ENCODE measurements at places on chromosomes 5 and 9.
A peak's percentile ranks its signal among the peaks of the same experiment; 100 is the strongest.

- peak; percentile 96 for DNase-seq
These were observed 40.6 kb upstream of the MAP1B start for GRCh38 chr5:72066705-72067107.

DNA sequence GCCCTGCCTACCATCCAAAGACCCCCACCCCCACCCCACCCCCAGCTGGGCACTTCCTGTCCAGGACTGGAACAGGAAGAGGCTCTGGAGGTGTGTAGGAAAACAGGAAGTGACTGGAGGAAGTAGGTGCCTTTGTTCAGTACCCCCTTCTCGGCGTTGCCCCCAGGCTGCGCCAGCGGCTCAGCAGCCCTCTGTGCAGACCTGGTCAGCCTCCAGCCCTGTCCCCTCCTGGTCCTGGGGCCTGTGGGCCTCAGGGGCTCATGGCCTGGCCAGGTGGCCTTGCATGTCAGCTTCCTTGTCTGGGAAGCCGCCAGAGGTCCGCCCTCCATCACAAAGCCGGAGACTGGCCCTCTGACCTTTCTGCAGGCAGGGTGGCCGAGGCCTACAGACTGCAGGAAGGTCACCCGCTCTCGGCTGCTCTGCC lies 26.0 kb downstream of the FLT4 start:
- no peak for DNase-seq

- no peak for DNase-seq
These were observed 30.8 kb downstream of the DAB2IP start for GRCh38 chr9:121682201-121682600.

DNA sequence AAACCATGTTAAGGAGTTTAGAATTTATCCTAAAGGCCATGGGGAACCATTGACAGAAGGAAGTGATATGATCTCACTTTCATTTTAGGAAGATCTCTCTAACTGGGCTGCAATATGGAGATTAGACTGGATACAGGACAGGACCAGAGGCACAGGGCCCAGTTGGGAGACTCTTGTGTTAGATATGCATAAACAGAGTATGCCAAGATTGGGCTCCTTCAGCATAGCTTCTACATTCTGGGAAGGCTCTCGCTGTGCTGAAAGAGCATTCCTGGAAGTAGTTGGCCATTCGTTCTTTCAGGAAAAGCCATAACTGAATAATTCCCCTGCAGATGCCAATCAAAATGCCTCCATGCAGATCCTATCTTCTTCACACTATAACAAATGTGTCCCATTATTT lies 204.5 kb downstream of the CWC27 start:
- no peak for DNase-seq

- no peak for DNase-seq
These were observed 20.7 kb downstream of the TCF7 start for GRCh38 chr5:134135091-134135655.

GRCh38 chr5:90739567-90739966 lies 181.0 kb downstream of the ADGRV1 start:
- no peak for DNase-seq

DNA sequence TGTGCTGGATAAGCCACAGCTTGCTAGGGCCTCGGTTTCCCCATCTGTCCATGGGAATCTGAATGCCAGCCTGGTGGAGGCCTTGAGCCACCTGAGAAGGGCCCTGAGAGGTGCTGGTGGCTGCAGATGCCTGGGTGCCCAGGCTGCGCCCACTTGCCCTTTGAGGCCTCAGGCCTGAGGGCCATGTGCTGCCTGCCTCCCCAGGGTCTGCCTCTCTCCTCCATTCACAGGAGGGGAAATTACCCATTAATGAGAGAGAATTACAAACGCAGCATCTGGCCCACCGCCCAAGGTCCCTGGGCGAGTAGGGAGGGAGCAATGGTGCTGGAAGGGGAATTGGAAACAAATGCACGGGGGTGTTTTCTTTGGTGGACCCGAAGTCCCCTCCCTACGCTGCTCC lies 59.6 kb downstream of the BARX1 start:
- DNase-seq: no peak

GRCh38 chr5:78245136-78245535 lies 49.4 kb downstream of the AP3B1 start:
- no peak for DNase-seq

GRCh38 chr5:165135565-165135964 lies 1630.1 kb downstream of the MAT2B start:
- DNase-seq: no peak

- DNase-seq: no peak
These were observed 26.3 kb upstream of the NDST1 start for GRCh38 chr5:150481708-150481965.

- DNase-seq: no peak
These were observed 10.9 kb downstream of the ZNF622 start for GRCh38 chr5:16454686-16455085.

DNA sequence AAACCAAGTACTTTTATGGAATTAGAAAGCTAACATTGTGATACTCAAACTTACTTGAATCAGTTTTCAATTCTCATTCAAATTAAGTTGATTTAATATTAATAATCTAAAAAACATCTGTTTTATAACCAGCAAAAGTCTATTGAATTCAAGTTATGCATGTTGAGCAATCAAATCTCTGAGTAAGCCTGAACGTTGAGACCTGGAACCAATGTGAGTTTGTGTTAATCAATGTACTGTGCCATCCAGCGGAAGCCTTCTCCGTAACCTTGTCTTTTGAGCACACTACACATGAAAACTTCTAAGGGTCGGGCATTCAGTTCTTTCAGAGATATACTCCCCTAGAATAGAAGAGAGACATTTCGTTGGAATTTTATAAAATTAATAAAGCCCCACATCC lies 25.9 kb downstream of the SAR1B start:
- DNase-seq: no peak

DNA sequence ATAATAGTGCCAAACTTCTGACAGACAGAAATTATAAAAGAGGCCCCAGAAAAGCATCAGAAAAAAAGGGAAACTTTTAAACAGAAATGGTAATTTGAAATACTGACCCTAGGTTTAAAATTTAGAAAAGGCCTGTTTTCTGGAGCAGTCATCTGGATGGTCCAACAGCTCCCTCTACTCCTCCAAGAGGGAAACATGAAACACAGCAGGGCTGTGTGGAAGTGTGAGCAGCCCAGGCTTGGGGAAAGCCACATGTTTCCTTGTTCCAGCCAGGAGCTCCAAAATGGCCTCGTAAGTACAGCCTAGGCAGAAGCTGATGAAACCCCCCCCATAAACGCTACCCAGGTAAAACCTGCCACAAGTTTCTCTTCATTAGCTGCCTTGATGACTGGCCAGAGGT lies 499.3 kb upstream of the ADAMTS16 start:
- DNase-seq: peak; percentile 28

- no peak for DNase-seq
These were observed 172.3 kb downstream of the ATP10B start for GRCh38 chr5:160679567-160680309.
